ENCODE measurements at places on chromosomes 12 and 14.

DNA sequence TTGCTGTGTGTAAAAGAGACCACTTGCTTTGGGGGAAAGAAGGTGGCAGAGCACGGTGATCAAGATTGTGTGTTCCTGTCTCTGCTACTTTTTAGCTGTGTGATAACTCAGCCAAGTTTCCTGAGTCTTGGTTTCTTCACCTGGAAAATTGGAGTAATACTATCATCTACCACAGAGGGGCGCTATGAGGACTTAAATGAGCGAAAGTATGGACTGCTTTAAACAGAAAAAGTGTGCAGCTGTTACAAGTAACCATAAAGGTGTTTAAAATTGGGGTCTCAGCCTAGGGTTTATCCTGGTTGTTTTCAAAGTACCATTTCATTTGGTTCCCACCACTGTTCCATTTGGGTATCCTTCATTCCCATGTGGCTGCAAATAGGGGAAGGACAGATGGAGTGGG lies 65.9 kb upstream of the WSCD2 start:
- DNase-seq: peak; percentile 12

DNA sequence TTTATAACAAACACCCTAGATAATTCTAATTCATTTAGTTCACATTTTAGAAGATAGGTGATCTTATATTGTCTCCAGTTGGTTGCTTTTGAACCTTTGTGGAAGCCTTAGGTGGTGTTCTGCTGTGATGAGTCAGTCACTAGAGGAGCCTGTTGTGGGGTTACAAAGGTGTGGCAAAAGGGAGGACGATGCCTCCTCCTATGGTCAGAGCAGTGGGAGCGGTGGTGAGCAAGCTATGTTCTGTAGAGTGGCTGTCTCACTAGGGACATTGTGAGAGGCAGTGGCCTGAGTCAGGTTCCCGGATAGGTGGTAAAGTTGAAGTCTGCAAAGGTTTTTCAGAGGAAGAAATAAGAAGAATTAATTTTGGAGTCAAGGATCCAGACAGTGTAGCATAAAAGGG lies 71.6 kb upstream of the USP44 start:
- DNase-seq: no peak

DNA sequence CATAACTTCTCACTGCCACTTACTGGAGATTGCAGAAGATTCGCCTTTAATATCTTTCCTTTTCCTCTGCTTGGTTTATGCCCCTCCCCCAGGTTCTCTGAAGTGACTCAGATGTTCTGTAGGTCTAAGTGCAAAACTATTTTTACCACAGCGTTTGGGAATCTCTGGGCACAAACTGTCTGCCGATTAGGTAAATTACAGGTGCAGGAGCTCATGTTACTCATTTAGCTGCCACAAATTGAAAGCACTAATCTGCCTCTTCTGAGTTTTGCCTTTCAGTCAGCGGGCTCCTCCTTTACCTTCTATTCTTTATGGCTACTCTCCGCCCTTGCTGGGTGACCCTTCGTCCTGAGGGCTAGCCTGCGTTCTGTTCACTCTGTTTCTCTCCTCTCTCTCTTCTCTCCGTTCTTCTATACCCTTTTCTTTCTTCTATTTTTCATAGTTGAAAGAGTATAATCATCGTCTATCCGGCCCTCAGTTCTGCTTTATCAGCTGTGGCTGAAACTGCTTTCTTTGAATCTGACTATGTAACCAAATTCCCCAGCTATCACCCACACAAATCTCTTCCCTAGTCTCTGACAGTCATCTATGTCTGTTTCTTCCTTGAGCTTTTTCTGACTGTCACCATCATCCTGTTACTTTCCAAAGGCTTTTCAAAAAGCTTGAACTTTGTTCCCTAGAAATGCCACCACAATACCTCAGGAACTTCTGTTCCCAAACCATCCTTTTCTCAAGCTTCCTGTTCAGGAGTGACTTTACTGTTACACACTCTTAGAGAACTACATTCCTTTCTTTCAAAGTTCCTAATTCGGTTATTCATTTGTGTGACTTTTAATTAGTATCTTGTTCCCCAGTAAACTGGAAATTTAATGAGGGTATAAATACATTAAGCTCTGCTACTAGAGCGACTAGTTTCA lies 4.3 kb upstream of the MYF6 start:
- peak; percentile 74 for DNase-seq

GRCh38 chr12:53751336-53752191 lies at the start of gene CISTR:
Gene CISTR, minus strand, starts transcription at chr12:53751979.
- DNase-seq: no peak

- no peak for DNase-seq
Measured at GRCh38 chr12:48819986-48820725, 1.9 kb downstream of the CACNB3 start.

DNA sequence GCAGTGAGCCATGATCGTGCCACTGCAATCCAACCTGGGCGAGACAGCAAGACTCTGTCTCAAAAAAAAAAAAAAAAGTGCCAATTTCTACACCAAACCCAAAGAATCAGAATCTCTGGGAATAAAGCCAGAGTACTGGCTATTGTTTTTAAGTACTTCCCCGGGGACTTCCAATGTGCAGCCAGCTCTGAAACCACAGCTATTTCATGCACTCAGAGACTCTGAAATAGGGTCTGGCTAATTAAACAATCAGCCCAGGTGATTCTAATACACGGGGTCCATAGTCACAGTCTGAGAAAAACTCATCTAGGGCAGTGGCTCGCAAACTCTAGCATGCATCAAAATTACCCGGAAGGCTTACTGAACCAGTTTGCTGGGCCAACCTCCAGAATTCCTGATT lies 56.3 kb downstream of the SIX6 start:
- peak; percentile 80 for DNase-seq

DNA sequence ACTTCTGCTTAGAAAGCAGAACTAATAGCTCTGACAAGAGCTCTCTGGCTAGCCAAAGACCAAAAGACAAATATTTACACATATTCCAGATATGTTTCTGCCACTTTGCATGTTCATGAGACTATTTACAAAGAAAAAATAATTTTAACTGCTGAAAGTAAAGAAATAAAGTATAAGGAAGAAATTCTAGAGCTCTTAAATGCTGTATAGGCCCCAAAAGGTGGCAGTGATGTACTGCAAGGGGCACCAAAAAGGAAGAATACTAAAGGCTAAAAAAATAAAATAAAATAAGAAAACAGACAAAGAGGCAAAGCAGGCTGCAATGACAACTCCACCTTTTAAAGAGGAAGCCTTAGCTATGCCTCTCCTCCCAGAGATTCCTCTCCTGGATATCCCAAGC lies 23.0 kb downstream of the KLRK1 start:
- DNase-seq: peak; percentile 60

DNA sequence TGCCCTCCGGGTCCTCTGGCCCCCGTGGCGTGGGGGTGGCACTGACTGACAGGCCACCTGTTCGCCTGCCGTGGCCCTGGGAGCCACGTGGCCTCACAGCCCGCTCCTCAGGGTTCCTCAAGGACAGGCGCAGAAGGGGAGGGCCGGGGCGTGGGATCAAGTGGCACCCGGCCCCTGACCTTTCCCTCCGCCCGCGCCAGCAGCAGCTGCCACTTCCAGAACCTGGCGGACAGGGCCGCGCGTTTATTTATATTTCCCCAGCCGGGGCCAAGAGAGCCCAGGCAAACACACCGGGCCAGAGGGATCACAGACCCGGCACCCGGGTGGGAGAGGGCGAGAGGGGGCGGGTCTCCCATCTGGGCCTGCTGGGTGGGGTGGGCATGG lies 92.6 kb downstream of the RFLNA start:
- DNase-seq: no peak
